ENCODE measurements at places on chromosomes 13 and 19.

DNA sequence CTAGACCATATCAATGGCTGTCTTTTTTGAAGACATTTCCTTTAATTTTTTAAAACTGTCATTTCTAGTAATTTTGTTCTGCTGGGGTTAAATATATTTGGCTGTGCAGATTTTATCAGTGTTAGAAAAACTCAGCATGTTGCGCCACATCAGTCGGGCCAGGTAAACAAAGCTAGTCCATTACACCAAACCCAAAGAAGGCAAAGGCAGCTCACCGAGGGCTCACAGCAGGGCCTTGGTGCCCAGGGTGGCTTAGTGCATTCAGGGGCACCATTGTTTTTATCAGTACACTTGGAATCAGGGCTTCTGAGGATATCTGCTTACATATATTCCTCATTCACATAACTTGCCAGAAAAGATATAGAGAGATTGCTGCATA, 22.2 kb downstream of the SPATA13 start:
- DNase-seq: no peak

- DNase-seq: no peak
Observed at GRCh38 chr19:16585808-16586476, 13.7 kb upstream of the SLC35E1 start.

DNA sequence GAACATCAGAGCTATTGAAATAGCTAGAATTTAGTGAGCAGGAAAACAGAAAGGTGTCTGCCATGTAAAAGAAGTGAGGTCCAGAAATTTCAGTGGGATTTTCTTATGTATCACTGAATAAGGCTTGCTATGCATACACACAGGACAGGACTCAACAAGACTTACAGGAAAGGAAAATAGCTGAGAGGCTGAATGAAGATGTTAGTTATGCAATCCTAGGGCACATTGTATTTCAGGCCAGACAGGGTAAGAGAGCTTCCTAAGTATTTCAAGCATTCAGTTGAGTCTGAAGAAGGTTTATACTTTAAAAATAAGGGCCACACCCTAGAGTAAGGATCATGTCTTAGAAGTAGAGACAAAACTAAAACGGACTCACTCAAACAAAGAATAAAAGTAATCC, 419.9 kb upstream of the PRR20A start:
- no peak for DNase-seq

DNA sequence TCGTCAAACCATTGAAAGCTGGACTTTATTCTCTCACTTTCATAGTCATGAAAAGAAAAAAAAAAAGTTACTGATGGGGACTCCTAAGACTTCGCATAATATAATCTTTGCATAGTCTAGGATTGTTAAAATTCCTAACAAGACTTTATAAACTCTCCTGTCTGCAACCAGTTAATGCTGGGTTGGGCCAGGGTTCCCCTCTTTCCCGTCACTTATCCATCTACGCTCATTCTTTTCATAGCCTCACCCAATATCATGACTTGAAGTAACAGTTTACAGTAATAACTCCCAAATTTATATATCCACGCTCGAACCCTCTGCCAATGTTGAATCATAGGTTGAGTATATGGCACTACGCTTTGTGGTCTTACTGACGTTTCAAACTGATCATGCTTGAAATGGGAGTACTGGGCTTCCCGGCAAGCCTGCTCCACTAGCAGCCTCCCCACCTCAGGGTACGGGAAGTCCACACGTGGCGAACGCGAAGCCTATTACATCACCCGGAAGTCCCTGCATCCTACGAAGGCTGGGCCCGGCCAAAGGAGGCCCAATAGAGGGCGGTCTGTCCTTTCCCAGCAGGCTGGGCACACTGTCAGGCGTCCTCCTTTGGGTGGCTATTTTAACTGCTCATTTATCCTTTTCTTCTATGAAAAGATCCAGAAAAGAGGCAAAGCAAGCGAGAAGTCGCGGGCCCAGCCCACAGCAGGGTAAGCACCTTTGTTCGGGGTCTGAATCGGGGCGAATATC, 694 bp upstream of the ZNF460 start:
- peak; percentile 86 for DNase-seq

- DNase-seq: no peak
Observed at GRCh38 chr19:38805180-38805579, 7.6 kb downstream of the LGALS4 start.

- no peak for DNase-seq
Observed at GRCh38 chr13:108961542-108962125, 332.2 kb downstream of the MYO16 start.

GRCh38 chr13:78675112-78675511, 16.2 kb upstream of the OBI1 start:
- no peak for DNase-seq

DNA sequence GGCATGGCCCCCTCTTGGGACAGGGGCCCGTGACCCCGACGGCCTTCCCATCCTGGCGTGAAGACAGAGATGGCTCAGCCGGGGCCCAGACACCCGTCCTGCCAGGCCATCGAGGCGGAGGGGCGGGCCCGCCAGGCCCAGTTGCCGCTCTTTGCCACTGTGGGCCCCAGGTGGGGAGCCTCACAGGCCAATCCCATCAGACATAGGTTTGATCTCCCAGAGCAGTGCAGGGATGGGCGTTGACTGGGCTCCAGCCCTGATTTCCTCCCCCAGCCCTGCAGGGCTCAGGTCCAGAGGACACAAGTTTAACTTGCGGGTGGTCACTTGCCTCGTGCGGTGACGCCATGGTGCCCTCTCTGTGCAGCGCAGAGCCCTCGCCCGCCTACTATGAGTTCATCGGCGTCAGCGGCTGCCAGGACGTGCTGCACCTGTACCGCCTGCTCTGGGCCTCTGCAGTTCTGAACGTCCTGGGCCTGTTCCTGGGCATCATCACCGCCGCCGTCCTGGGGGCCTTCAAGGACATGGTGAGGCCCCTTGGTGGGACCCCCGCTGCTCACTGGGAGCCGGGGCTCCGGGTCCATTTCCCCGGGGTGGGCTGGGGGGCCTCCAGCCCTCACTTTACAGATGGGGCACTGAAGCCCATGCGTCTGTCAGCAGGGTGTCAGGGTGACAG, 42.4 kb downstream of the TMEM255B start:
- no peak for DNase-seq

DNA sequence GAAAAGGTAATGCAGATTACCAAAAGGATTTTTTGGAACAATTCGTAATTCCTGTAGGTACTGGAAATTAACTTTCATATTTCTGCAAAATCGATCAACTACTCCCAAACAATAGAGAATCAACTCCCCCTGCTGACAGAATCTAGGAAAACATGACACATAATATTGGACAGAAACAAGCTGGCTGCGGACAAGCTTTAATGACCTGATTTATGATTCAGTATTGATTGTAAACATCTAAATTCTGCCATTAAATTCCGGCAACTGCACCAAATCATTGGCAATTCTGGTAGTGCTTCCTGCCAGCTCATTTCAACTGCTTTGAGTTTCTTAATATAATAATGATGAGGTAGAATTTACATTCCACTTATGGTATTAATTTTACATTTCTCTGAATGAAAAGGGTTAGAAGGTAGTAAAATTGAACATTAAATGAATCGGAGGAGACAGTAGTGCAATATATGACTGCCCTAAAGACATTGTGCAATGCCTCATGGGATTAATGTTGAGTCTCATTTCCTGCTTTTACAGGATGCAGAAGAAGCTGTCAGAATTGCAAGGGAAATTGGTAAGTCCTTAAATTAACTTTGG, 146.5 kb downstream of the PCCA start:
- DNase-seq: peak; percentile 18

DNA sequence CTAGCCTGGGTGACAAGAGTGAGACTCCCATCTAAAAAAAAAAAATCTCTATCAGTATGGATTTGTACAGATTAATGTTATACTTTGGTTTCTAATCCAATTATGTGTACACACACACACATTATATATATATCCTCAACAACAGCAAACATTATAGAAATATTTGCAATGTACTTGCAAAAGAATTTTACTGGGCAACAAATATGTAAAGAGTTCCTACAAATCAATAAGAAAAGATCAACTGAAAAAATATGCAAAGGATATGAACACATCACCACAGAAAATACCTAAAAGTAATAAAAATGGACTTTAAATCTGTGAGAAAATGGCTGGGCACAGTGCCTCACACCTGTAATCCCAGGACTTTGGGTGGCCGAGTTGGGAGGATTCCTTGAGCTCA, 40.9 kb upstream of the NFIC start:
- DNase-seq: no peak

DNA sequence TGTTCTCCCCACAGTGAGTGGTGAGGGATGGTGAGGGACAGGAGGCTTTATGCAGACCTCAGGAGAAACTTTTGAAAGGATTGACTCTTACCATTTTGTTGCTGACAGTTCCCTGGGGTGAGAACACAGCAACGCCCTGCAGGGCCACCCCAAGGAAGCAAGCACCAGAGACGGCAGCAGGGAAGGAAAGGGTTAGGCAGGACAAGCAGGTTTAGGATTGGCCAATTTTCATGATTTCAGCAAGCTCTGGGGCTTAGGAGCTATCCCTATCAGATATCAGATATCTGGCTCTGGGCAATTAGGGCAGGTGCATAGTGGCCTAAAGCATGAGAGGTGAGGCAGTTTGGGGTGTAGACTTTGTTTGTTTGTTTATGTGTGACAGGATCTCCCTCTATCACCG, 87.0 kb upstream of the LSM14A start:
- no peak for DNase-seq

GRCh38 chr19:11538232-11539036, at the start of gene CNN1:
Gene CNN1 (plus strand): TSS chr19:11538851. CDS start chr19:11538928, 77 bp downstream.
- no peak for DNase-seq

DNA sequence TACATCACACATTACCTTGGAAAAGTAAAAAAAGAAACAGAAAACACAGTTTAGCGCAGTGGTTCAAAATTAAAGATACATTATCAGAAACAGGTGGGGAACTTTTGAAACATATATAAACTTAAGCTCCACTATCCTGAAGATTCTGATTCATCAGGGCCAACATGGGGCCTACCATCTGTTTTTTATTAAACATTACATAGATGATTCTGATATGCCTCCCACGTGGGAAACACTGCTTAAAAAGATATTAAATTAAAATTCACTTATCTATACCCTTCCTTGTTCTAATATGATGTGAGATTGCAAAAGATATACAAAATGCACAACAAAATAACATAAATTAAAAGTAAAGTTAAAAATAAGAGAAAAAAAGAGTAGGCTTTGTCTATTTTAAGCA, 125.0 kb downstream of the VWA8 start:
- DNase-seq: no peak

- no peak for DNase-seq
Observed at GRCh38 chr13:44046428-44046827, 166.7 kb downstream of the LACC1 start.

DNA sequence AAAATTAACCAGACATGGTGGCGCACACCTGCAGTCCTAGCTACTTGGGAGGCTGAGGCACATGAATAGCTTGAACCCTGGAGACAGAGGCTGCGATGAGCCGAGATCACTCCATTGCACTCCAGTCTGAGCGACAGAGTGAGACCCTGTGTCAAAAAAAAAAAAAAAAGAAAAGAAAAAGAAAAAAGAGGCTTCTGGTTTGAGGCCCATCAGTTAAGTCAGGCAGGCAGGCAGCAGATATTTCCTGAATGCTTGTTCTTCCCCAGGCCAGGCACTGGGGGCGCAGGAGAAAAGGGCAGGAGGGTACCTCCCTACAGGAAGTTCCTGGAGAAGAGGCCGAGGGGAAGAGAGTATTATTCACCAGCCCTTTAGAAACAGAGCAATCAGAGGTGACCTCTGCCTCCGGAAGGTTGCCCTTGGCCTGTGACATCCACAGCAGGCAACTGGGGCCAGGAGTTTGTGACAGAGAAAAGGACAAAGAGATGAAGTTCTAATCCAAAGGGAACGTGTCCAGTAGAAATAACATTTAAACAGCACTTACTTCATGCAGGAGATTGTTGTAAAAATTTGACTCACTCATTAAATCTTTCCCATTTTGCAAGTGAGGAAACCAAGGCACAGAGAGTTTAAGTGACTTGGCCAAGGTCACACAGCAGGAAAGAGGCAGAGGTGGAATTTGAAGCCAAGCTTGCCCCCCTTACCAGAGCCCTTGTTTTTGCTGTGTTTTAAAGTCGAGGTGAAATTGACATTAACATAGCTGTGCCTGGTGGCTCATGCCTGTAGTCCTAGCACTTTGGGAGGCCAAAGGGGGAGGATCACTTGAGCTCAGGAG, 4.3 kb upstream of the RLN3 start:
- no peak for DNase-seq

DNA sequence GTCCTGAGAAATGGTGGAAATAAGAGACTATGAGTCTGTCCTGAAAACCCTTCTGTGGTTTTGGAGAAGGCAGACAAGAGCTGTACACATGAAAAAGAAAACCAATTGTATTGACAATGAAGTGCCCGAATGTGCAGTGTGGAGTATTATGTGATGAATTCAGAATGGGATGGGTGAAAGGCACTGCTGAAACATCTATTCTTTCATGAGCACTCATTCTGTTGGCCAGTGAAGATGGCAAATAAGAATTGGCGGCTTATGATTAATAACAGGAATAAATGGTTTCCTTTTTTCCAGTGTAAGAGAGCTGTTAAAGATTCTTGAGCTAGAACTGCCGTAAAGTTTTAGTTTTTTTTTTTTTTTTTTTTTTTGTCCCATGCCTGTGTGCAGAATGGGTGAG, 5.7 kb downstream of the POLR1D start:
- no peak for DNase-seq

- DNase-seq: no peak
Observed at GRCh38 chr13:64369121-64369520, 2861.0 kb downstream of the PCDH9 start.

- DNase-seq: no peak
Observed at GRCh38 chr13:91540158-91540736, 141.8 kb downstream of the GPC5 start.

DNA sequence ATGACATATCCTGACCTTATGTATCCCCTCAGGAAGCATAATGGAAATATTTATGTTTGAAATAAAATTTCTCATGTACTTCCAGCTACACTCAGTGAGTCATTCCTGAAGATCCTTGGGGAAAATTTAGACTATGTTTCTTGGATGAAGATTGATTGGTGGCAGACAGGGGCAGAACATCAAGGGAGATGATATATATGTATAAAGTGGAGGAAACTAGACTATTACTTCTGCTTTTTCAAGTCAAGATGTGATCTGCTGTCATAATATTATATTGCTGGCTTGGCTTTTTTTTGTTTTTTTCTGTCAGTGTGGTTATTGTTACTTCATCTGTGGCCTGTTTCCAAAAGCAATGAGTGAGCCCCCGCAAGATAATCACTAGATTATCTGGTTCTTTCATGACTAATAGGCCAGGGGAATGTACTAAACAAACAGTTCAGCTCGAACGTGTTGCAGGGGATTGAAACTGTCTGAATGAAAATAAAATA, 87.2 kb upstream of the TNFSF11 start:
- DNase-seq: no peak

GRCh38 chr19:16668176-16668575, 7.2 kb downstream of the TMEM38A start:
- no peak for DNase-seq

Measured in NCI-H1048 (cell line).